NB4 (cell line): ENCODE measurements at places on chromosomes 16 and 17.

GRCh38 chr17:49887086-49887743 lies 39.3 kb upstream of the TAC4 start:
- no peak for DNase-seq

GRCh38 chr17:45294506-45294905 lies 22.3 kb downstream of the MAP3K14 start:
- DNase-seq = no peak

- no peak for DNase-seq
Observed at GRCh38 chr17:39095309-39095686, 56.1 kb downstream of the PLXDC1 start.

DNA sequence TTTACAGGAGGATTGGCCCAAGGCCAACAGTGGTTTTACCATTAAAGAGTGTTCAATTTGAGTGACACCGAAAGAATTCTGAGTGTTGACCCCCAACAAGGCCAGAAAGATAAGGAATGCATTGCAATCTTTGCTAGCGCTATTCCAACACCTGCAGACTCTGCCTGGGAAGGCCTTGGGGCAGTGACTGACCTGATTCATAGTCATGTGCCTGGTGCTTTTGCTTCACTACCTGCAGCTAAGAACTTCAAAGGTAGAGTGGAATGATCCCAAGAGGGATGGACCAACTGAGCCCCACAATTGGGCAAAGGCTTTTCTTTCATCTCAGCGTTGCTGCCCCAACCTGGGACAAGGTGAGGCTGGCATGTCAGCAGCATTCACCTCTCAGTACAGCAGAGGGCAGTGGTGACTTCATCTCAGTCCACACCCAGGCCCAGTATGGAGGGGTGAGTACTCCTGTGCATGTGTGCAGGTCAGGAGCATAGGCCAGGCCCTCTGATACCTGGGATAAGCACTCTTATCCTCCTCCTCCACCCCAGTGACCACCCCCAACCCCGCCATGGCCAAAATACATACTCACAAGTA lies 149.6 kb upstream of the GNAO1 start:
- DNase-seq = peak; percentile 25

- DNase-seq = no peak
Observed at GRCh38 chr17:32757963-32758362, 119.0 kb downstream of the MYO1D start.

GRCh38 chr16:31268891-31269290 lies 9.1 kb downstream of the ITGAM start:
- DNase-seq = no peak

- no peak for DNase-seq
Observed at GRCh38 chr17:80456465-80457235, 19.8 kb downstream of the NPTX1 start.

GRCh38 chr17:40841246-40841645 lies 18.8 kb upstream of the KRT10 start:
- DNase-seq = no peak
